ENCODE measurements at places on chromosomes 4 and X.

GRCh38 chrX:43702079-43702524 is 46.0 kb downstream of the MAOA start:
- DNase-seq = no peak

DNA sequence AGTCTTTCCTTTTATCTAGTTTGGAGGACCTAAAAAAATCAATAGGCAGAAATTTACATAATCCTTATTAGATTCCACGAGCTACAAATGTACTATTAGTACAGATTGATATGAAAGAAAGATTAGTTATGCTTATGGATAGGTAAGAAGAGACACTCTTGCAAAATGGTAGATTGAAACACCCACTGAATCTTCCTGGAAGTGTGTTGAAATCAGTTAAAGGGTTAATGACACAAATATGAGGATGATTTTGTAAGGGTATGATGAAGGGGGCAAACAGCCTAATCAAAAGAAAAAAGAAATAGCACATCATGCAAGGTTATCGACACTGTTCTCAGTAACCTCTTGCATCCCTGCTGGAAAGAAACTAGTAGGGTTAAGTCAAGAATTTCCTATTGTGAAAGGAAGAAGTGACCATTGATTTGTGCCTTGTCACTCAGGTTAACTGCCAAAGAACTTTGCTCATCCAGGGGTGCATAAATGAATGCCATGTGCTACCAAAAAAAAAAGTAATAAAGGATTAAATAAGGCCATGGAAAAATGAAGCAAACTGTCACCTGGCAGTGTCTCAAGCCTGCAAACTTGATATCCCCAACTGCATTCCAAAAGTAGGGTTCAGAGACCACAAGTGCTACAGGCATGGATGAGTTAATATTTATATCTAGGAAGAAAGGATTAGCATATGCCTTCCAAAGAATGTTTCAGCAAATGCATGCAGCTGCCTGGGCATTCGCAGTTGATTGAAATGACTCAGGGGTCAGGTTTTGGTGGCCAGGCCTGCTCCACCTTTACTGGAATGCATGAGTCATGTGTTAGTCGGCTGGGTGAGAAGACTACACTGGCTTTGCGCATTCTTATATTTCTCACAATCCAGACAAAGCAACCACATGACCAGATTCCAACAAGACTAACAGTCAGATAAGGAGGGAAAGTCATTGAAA is 78.3 kb upstream of the ATXN3L start:
- DNase-seq = peak; percentile 100

DNA sequence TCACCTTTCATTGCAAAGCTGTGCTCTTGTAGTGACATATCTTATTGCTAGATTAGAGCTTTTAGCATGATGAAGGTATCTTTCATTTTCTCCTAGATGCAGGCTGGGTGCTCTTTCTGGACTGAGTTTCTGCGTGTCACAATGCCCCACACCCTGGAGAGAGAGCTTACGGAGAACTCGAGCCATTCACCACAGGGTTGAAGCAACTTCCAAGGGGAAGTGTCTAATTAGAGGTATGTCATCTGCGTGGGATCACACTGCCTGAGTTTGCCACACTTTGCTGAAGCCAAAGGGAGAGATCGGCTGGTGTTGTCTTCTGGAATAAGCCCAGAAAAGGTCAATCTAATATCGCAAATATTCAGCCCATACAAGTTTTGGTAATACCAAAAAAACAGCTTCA is 179.3 kb upstream of the MBNL3 start:
- DNase-seq = no peak

GRCh38 chrX:30935985-30936384 is 46.9 kb upstream of the TAB3 start:
- DNase-seq = no peak

GRCh38 chr4:184267206-184267608 is 49.5 kb upstream of the ENPP6 start:
- DNase-seq = no peak

DNA sequence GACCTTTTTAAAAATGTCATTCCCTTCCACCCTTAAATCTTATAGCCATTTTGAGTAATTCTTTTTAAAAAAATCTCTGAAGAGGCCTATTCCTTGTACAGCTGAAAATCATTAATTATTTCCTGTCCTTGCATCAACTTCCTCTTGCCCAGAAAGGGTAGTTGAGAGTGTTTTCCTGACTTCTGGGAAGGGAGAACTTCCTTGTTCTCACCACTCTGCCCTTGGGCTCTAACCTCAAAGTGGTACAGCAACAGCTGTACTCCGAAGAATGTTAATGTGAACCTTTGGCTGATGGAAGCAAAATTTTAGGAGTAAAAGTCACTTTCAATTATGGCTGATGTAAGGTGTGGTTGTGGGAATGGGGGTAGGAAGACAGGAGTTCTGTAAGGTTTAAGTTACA is 15.1 kb upstream of the FABP2 start:
- no peak for DNase-seq

DNA sequence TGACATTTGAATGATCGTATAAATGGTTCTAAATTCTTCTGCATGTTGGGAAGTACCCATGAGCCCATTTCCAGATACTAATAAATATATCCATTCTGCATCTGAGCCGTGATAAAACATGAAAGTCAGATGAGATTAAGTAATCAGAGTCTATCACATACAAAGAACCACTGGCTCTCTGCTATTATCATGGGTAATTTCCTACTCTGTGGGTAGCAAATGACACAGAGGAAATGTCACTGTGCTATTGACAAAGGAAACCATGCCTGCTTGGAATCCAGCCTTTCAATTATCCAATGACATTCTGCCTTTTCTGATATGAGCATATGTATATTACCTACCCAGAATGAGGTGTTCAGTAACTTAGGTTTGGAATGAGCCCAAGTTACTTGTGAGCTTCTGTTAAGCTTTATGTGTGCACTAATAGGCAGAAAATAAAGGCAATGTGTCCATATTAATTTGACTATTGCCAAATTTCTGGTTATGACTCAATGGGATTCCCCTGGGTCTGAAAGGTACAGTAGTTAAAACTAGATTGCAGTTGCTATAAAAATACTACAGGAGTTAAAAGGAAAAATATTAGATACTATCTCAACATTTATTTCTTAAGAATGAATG is 238.7 kb upstream of the KCNIP4 start:
- no peak for DNase-seq

GRCh38 chr4:119693126-119693525 is 64.5 kb upstream of the PDE5A start:
- no peak for DNase-seq

- DNase-seq = peak; percentile 96
These were observed 172.4 kb upstream of the MXRA5 start for GRCh38 chrX:3518870-3519269.

GRCh38 chr4:55435141-55435841 is 39.5 kb downstream of the TMEM165 start:
- DNase-seq = no peak

DNA sequence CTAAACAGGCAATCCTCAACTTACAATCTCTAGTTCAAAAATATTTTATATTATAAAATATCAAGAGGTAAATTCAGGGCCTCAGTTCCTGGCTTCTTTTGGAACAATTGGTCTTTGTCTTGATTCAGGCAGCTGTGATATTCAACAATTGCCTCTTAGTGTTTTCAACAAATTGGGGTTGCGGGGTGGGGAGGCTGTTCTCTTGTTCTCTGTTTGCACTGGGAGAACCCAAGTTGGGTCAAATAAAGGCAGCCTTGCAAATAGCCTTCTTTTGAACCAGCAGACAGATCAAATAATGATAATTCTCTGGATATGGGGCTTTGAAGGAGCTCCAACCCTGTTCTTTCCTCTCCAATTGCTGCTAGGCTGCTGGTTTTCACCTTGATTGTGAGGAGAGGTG is 142.5 kb downstream of the COL4A5 start:
- no peak for DNase-seq

- no peak for DNase-seq
These were observed 16.0 kb downstream of the ANXA3 start for GRCh38 chr4:78567500-78568060.

- no peak for DNase-seq
These were observed 96.7 kb upstream of the PABPC4L start for GRCh38 chr4:134298313-134298712.

DNA sequence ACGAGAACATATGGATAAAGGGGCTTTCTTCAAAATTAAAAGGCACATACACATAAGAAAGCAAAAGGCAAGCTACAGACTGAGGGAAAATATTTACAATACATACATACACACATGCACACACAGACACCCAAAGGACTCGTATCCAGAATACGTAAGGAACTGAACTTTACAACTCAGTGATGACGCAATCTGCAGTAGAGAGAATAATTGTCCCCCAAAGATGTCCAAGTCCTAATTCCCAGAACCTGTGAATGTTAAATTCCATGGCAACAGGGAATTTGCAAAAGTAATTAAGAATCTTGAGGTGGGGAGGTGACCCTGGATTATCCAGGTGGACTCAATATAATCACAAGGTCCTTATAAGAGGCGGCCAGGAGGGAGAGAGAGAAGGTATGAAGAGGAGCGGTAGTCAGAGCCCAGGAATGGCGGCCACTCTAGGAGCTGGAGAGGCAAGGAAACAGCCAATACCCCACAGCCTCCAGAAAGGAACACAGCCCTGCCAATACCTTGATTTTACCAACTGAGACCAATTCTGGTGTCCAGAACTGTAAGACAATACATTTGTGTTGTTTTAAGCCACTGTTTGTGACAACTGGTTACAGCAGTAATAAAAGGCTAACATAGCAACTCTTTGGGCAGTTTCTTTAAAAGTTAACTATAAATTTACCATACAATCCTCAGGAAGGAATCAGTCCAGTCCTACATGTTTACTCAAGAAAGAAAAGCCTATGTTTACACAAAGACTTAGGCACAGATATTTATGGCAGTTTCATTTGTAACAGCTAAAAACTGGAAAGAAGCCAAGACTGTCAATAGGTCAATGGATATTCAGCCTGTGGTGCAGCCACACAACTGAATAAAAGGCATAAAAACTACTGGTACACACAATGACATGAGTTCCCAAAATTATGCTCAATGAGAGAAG is 27.3 kb upstream of the STS start:
- peak; percentile 10 for DNase-seq

DNA sequence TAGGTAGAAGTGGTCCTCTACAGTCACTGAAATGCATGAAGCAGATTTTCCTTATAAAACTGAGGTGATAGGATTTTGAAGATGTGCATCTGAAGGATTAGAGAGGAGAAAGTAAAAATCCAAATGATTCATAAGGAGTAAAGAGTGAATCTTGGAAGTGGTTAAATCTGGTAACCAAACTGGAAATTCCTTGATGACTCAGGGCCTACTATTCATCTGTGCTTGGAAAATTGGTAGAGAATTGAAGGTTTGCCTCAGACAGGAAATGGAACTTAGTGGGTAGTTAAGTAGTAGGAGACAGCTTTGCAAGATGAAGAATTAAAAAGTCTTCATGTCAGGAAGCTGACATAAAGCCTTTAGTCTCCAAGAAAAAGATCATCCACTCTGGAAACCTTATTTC is 368.9 kb upstream of the CTSO start:
- DNase-seq = peak; percentile 93

DNA sequence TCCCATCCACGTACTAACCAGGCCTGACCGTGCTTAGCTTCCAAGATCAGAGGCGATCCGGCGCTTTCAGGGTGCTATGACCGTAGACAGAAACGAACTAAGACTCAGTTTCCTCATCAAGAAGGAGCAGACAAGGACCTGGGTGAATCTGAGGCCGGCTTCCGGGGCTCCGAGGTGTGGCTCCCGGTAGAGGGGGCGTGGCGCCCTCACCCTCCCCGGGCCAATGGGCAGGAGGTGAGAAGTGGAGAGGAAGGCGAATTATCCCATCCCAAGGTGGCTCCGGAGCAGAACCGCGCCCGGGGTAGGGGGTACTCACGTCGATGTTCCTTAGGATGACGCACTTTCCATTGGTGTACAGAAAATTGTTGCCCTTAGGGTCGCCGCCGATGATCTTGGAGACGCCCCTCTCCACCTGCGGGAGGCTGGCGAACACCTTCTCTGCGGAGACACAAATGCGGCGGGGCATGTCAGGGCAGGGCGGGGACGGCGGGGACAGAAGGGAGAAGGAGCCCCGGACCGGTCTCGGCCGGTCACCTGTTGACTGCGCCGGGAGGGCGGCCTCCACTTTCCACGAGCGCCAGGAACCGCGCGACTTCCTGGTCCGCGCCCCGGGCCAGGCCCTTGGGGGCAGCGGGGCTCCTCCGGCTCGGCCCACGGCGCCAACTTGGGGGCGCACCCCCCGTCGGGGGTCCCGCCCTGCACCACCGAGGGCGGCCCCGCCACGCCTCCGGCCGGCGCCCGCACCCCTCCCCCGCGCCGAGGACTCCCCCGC is 616 bp downstream of the WDR1 start:
- DNase-seq = no peak

All from astrocyte (in vitro differentiated cells and primary cell).